ENCODE measurements at places on chromosomes 7 and 10. TPM values are rescaled to one million over a fixed set of nuclear protein-coding genes. Genes with fewer than 3 reads are reported as not detected.

Gene ZNF316
- 6.8 TPM for total RNA-seq

Gene STEAP2
- 50.3 TPM for total RNA-seq

Gene SLC26A5
- not detected for total RNA-seq

Gene RET
- total RNA-seq = 0.28 TPM

Gene WEE2
- total RNA-seq = not detected

All from smooth muscle cell of bladder (primary cell).